ENCODE measurements at places on chromosomes 16 and 17.

DNA sequence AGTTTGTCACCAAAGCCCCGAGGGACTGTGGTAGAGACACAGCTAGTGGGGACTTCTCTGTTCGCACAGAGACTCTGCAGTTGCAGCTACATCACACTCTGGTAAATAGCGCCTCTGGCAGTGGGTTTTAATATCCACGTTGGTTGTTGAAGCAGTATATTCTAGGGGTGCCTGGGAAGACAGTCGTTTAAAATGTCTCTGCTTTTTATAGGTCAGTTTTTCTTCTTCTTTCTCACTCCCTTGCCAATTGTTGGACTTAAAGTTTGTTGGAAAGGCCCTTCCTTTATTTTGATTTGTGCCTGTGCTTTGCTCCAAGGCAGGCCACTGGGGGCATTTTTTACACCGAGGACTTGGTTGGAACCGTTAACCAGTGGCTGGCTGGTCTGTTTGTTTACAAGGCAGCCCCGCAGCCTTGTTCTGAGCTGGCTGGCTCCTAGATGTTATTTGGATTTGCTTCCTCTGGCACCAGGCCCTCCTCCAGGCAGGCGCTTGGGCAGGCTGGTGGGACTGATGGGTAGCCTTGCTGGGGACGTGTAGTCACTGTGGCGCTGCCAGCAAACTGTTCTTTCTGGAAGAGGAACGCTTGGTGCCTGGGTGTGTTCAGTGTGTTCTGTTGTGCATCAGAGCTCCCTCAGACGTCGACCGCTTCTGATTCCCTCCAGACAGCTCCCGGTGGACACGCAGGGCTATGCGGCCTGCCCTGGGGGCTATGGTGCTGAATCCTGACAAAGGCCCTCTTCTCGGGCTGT lies 218.2 kb upstream of the CHMP6 start:
- no peak overlapping the region for H3K4me3 ChIP-seq
- H3K27ac ChIP-seq, result no peak overlapping the region
- H3K4me1 ChIP-seq, result no peaks in the 10 kb centered on the region
- no peaks in the 10 kb centered on the region for H3K36me3 ChIP-seq

- no peak overlapping the region for H3K27ac ChIP-seq
- H3K4me1 ChIP-seq, result no peaks in the 10 kb centered on the region
- no peaks in the 10 kb centered on the region for H3K27me3 ChIP-seq
- no peak overlapping the region for H3K4me3 ChIP-seq
Measured at GRCh38 chr17:10186771-10187410, 11.5 kb downstream of the GAS7 start.

- peaks cover 7% of the 10 kb centered on the region for H3K4me1 ChIP-seq
- peak overlapping the region; percentile 43 for H3K27ac ChIP-seq
- DNase-seq, result no peak
- H3K36me3 ChIP-seq, result no peaks in the 10 kb centered on the region
Measured at GRCh38 chr16:27232901-27233625, 29.7 kb downstream of the KDM8 start.

- H3K27ac ChIP-seq, result no peak overlapping the region
- DNase-seq, result no peak
- no peaks in the 10 kb centered on the region for H3K4me1 ChIP-seq
- H3K36me3 ChIP-seq, result no peaks in the 10 kb centered on the region
- no peak overlapping the region for H3K4me3 ChIP-seq
- H3K27me3 ChIP-seq, result peaks cover 73% of the 10 kb centered on the region
Measured at GRCh38 chr16:1059310-1059709, 13.2 kb upstream of the SSTR5 start.

DNA sequence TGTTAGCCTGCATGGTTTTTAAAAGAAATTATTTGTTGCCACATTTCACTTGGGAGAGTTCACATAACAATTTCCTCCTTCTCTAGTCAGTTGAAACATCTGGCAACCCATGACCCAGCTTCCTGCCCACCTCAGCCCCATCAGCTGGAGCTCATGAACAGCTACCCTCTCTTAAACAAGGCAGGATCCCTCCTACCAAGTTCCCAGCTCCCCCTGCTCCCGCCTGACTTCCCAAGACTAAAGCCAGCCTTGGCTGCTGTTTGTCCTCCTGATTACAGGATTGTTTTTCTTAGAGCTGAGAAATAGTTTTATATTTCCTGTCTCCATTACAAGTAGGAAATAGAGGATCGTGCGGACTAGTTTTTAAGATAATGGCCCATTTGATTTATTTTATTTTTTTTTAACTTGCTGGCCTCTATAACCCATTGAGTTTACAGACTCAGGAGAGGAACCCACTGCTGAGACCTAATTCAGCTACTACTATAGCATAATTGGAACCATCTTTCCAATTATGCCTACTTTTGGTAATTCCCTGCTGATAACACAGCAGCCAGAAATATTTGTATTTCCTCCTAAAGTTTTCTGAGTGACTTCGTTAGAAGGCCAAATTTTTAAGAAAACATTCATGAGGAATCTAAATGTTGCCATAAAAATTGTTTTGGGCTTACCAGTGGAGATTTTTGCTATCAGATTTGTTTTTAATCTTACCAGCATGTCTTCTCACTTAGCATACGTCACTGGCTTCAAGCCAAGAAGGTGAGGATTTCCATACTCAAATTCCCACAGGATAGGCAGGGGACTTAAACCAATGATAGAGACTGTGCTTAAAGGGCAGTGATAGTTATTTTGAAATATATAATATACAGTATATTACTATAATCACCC lies 90.0 kb downstream of the ELAC2 start:
- H3K4me1 ChIP-seq, result no peaks in the 10 kb centered on the region
- no peak overlapping the region for H3K4me3 ChIP-seq
- no peak overlapping the region for H3K27ac ChIP-seq
- no peaks in the 10 kb centered on the region for H3K36me3 ChIP-seq
- H3K27me3 ChIP-seq, result no peaks in the 10 kb centered on the region

DNA sequence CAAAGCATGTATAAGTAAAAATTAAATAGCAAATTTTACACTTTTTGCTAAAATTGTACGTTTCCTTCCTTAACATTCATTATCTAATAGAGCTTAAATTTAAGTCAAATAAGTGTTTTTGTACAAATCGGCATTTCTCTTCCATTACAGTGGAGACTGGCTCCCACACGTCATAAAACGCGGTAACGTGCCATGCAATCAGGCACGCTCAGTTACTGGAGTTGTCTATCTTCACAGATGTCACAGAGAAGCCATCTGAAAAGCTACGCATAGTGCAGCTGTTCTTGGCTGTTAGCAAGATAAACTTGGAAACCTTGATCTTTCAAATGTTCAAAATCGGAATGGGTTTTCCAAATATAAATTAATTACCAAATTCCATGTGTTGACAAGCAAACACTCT lies 165.3 kb downstream of the STX8 start:
- no peak overlapping the region for H3K27ac ChIP-seq
- H3K36me3 ChIP-seq, result no peaks in the 10 kb centered on the region

DNA sequence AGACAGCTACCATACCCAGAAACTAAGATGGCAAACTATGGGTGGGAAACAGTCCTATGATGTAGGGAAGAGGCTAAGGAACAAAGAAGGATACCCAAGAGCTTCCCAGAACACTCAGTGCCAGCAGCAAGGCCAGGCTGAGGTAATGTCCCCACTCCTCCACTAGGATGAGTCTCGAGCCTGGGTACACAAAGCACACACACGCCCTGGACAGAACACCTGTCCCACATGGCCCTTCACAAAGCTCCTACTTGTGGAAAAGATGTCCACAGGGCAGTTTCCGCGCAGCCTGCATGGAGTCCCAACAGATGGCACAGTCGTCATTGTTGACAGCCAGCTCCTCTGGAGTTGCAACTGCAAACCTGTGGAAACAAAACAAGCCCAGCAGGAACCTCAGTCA lies 23.9 kb downstream of the AMFR start:
- no peak overlapping the region for H3K27ac ChIP-seq
- H3K4me3 ChIP-seq, result no peak overlapping the region
- H3K4me1 ChIP-seq, result no peaks in the 10 kb centered on the region
- DNase-seq, result no peak
- H3K36me3 ChIP-seq, result no peaks in the 10 kb centered on the region

GRCh38 chr17:61245706-61246135 lies 153.9 kb upstream of the TBX2 start:
- H3K36me3 ChIP-seq, result no peaks in the 10 kb centered on the region
- no peak overlapping the region for H3K27ac ChIP-seq
- H3K27me3 ChIP-seq, result no peaks in the 10 kb centered on the region
- DNase-seq, result no peak

GRCh38 chr17:27798376-27798775 lies 2.0 kb downstream of the NOS2 start:
- H3K4me1 ChIP-seq, result no peaks in the 10 kb centered on the region
- H3K4me3 ChIP-seq, result no peak overlapping the region
- no peak for DNase-seq
- H3K27ac ChIP-seq, result no peak overlapping the region

DNA sequence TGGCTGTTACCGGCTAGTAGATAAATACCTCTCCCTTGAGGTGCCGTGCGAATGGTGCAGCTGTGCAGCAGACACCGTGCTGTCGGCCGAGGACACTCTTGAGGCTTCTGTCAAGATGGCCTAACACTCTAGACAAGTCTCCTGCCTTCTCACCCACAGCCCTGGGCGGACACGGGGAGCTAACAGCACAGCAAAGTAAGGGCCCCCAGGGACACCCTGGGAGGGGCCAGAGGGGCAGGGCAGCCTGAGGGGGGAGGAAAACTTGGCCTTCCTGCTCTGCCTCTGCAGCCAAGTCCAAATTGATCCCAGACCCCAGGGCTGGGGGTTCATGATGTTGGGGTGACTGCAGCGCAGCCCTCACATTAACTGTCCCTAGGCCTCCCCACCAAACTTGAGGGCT lies 210.2 kb downstream of the RPTOR start:
- no peaks in the 10 kb centered on the region for H3K27me3 ChIP-seq
- DNase-seq, result no peak
- H3K27ac ChIP-seq, result no peak overlapping the region
- H3K4me1 ChIP-seq, result no peaks in the 10 kb centered on the region

DNA sequence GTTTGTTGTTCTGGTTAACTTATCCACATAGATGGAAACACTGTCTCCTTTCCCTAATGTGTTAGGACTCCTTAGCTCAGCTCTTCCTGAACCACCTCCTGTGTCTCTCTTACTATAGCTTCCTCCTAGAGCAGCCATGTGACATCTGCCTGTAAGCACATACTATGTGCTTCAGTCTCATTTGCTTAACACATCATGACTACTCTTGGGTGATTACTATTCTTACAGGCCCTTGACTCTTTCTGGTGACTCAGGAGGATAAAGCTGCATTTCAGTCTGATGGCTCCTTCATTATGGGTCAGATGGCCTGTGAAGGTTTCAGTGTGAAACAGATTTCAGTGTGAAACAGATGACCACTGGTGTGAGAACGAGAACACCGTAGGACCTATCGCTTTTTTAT lies 320 bp upstream of the KRTAP4-2 start:
- no peak overlapping the region for H3K27ac ChIP-seq
- H3K4me3 ChIP-seq, result no peak overlapping the region
- no peaks in the 10 kb centered on the region for H3K4me1 ChIP-seq
- H3K27me3 ChIP-seq, result no peaks in the 10 kb centered on the region
- no peak for DNase-seq

DNA sequence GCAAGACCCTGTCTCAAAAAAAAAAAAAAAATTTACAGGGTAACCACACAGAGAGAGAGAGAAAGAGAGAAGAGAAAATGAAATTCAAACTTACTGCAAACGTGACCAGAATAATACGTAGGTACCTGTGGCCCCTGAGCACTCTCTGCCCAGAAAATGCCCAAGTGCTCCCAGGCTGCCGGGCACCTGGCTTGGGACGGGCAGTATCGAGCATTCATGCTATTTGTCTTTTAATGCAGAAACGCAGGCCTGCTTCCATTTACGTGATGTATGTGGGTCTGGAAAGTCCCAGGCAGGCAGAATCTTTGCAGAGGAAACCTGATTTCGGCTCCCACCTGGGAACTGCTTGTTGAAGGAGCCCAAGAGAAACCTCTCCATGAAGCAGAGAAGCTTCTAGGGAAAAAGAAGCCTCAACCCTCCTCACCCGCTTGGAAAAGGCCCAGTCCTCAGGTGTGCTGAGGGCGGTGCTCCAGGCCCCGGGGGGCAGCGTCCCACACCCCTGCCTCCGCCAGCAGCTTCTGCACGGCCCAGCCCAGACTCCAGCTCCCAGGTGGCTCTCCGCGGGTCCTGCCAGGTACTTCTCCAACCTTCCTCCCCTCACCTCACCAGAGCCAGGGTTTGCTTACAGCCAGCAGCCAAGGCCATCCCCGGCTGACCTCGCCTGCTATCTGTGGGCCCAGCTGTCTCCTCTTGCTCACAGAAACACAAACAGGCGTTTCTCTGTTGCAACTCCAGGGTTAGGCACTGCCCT lies 14.0 kb downstream of the RPH3AL start:
- no peaks in the 10 kb centered on the region for H3K36me3 ChIP-seq
- H3K27ac ChIP-seq, result peak overlapping the region; percentile 48
- no peaks in the 10 kb centered on the region for H3K4me1 ChIP-seq
- no peak for DNase-seq

DNA sequence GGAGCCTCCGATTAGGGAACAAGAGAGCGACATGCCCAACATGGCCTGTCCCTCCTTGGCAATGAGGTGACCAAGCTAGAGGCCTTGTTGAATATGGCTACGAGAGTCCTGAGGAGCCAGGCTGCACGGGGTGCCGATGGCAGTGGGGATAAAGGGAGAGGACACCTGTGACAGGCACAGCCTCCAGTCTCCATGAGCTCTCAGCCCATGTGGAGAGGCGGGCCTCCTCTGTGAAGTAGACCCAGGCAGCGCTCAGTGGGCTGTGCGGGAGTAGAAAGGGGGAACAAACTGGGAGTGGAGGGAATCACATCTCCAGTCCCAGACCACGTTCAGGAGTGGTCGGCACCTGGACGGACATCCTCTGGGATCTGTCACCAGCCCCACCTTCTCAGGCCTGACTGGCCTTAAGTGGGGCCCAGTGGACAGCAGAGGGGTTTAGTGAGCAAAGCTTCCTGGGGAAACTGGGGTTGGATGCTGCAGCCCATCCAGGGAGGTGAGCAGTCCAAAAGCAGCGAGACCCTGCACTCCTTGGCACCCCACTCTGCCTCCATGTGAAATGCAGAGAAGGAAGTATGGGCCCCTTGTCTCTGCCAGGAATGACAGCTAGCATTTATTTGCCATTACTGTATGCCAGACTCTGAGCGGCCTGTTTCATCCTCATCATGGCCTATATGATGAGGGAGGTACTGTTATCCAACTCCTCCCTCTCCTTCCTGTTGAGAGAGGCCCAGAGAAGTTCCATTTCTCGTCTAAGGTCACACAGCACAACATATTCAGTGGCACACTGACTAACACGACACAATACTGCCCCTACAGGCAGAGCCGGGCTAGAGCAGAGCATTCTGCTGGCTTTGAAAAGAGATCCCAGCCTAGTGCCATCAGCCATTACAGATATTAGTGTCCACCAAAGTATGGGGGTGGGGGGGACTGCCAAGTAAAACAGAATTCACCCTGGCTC lies 4.5 kb upstream of the TMEM92 start:
- peak overlapping the region; percentile 57 for H3K27ac ChIP-seq
- no peak overlapping the region for H3K4me3 ChIP-seq
- no peaks in the 10 kb centered on the region for H3K36me3 ChIP-seq
- no peaks in the 10 kb centered on the region for H3K27me3 ChIP-seq
- DNase-seq, result peak; percentile 61

- no peak for DNase-seq
- H3K36me3 ChIP-seq, result no peaks in the 10 kb centered on the region
- peak overlapping the region; percentile 64 for H3K27ac ChIP-seq
- H3K4me1 ChIP-seq, result peaks cover 5% of the 10 kb centered on the region
Measured at GRCh38 chr16:15856182-15856581, 646 bp downstream of the MYH11 start.

Data from breast epithelium (tissue), 4 donors.